ENCODE measurements at places on chromosomes 2 and 18. TPM values are rescaled to one million over a fixed set of nuclear protein-coding genes. Genes with fewer than 3 reads are reported as not detected.
A peak's percentile ranks its signal among the peaks of the same experiment; 100 is the strongest.

The RNF144A gene
- total RNA-seq: 30.4 TPM

The CD28 gene
- total RNA-seq: 0.46 TPM

The BCL11A gene
- total RNA-seq: 3.9 TPM

The LBX2 gene
- total RNA-seq: 0.34 TPM

The MZT2B gene
- total RNA-seq: 247 TPM

The CHRND gene
- not detected for total RNA-seq

The MYL1 gene
- total RNA-seq: not detected

The DAW1 gene
- total RNA-seq: 0.60 TPM

The MYL12B gene
- total RNA-seq: 247 TPM

The AGAP1 gene
- total RNA-seq: 12.4 TPM

The SETBP1 gene
- 23.0 TPM for total RNA-seq

The EML6 gene
- total RNA-seq: 0.22 TPM

The STAT4 gene
- total RNA-seq: 1.7 TPM

The LRRC30 gene
- total RNA-seq: not detected

- DNase-seq: peak; percentile 25
These were observed 13.0 kb upstream of the RALB start for GRCh38 chr2:120239488-120240287.

DNA sequence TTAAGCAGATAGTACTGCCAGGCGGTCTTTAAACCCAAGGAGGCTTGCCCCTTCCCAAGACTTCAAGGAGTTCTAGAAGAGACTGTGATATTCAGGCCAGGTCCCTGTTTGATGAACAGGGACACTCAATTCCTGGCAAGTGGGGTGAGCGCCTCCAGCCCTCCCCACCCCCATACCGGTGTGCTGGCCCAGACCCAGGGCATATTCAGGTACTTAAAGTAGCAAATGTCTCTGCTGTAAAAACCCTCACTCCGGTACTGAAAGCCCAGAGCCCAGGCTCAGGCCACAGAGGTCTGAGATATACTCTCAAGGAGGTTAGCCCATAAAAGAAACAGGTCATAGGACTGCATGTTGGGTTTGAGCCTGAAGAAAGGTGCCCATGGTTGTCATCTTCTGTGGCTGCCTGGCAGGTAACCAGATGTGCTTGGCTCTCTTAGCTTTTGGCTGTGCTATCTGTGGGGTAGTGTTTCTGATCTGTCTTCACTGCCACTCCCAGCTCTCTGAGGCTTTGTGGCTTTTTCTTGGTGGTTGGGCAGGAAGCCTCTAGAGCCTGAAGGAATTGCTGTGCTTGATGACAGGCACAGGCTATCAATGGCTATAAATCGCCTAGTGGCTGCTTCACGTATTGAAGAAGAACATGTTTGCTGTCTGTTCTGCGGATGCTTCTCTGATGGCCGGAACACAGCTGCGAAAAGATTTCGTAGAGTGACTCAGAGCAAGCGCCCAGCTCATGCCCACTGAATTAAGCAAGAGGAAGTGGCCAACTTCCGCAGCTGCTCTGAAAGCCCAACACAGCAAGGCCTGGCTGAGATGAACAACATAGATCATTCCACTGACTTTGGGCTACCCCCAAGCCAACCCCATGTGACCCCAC, 63.3 kb upstream of the ALPP start:
- no peak for DNase-seq

- DNase-seq: no peak
These were observed 168.7 kb downstream of the TNS1 start for GRCh38 chr2:217834057-217834620.

DNA sequence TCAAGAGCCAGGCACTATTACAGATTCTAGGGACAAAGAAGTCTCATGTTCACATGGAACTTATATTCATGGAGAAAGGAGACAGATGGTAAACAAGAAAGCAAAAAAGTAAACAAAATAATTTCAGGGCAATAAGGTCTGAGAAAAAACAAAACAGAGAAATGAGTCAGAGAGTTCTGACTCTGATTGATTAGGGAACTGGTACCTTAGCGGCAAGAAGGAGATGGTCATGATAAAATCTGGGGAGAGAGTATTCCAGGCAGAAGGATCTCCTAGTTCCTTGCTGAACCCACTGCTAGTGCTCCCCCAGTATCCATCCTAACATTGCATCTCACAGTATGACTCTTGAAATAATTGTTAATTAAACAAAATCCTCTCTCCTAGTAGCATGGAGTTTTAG, 161.8 kb upstream of the KLF7 start:
- no peak for DNase-seq

DNA sequence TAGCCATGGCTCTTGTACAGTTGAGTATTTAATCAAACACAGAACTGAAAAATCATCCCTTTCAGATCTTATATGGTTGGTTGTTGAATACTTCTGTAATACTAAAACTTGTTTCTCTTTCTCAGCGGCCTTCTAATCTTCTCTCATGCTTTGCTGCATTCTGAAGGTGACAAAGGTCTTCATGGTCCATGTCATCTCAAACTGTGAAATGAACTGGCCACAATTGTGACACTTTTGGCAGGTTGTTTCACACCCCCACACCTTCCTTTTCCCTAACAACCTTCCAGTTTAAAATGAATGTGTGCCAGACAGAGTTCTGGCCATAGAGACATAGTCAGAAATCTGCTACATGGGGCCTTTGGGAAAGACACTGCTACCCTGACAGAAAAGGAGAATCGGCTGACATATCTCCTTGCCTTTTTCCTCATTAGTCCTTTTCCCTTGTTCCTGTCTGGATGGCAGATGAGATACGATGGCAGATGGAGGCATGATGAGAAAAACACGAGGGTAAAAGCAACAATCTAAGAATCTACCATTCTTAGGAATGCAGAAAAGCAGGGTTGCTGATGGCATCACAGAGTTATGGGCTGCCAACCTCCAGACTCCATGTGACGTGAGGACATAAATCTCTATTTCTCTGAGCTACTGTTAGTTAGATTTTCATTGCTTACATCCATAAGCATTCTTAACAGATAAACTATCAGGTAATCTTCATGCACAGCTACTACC, 106.5 kb downstream of the PIGN start:
- DNase-seq: no peak

- DNase-seq: peak; percentile 48
These were observed 103.7 kb upstream of the TAF1B start for GRCh38 chr2:9739531-9739964.

GRCh38 chr18:56185126-56185525, 453.3 kb downstream of the TXNL1 start:
- DNase-seq: no peak

DNA sequence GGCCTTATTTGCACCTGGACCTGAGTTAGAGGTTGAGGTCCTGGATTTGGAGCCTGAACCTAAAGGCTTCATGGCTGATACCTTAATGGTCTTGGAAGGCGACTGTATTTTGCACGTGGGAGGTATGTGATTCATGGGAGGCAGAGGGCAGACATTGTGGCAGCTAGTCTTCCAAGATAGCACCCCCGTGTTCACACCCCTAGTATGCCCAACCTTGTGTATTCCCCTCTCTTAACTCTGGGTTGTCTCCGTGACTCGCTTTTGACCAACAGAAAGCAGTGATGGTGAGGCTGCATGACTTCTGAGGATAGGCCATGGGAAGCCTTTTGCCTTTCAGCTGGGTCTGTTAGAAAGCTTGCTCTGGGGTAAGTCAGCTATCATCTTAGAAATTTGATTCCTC, 45.8 kb upstream of the HAAO start:
- DNase-seq: no peak

GRCh38 chr2:152042636-152043615, 55.9 kb downstream of the CACNB4 start:
- DNase-seq: no peak

- DNase-seq: no peak
These were observed 105.9 kb downstream of the CERS6 start for GRCh38 chr2:168561991-168562390.

DNA sequence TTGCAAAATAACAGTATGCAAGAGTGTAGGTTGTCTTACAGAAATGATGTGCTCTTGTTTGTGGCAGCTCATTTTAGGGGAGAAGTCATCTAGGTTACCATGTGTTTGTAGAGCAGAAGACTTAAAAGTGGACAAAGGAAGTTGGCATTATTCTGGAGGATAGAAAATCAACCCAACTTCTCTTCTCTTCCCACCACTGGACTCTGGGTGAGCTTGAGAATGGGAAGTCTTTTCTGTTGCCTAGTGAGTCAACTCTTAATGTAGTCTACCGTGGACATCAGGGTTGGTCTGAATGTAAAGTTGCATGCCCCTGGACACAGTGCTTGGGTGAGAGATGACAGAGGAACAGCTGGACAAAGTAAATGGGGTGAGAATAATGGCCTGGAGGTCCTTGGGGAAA, 98.3 kb downstream of the FMNL2 start:
- DNase-seq: no peak

DNA sequence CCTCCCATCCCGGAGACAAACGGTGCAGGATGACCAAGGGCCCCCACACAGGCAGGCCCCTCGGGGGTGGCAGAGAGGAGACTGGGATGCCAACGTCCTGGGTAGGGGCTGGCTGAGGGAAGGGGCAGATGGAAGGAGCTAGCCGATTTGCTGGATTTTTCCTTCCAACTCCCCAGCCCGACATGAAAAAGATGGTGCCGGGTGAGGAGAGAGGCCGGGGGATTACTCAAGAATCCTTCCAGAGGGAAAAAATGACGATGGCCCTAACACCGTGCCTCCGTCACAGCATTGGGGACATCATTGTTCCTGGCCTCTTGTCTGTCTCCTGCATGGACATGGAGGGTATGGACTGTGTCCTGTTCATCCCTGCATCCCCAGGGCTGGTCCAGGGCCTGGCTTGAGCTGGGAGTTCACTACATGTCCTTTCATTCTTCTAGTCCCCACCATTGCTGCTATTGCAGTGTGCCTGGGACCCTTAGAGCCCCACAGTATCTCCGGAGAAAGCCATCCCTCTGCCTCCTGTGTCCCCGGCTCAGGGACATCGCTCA, 217.7 kb downstream of the TNS1 start:
- DNase-seq: no peak

DNA sequence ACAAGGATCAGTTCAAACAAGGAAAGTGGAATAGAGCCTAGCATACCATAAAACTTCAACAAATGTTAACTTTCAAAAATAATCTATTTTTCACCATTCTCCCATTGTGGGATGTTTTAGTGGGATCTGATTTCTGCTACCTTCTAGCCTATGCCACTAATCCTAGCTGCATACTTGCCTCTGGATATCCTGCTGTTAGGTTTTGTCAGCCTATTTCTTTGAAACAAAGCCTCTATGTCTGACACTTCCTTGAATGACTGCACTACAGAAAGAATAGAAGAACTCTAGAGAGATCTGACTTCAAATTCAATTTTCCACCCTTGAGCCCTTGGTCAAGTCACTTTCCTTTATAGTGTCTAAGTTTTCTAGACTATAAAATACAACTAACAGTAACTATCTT, 291.5 kb downstream of the PTH2R start:
- no peak for DNase-seq

DNA sequence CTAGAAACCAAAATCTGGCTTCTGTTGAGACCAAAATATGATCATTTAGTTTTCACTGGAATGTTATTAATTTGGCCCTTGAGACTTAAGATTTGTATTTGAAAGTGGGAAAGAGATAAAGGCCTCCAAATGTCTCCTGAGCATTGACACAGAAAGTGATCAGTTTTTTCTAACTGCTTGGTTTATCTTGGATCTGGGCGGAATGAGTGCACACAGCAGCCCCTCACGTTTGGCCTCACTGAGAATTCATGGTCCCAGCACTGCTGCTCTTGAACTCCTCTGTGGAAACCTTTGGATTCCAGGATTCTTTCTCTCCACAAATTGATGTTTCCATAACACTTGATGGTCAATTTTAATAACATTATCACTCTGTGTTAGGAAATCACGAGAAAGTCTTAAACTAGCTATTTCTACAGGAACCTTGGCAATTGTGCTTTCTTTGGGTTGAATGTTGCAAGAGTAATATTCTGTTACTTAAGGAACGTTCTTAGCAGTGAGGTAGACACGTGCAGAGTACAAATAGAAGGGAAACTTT, 180.3 kb upstream of the BCL2L11 start:
- DNase-seq: no peak

GRCh38 chr18:7592305-7593071, 25.4 kb downstream of the PTPRM start:
- DNase-seq: no peak

DNA sequence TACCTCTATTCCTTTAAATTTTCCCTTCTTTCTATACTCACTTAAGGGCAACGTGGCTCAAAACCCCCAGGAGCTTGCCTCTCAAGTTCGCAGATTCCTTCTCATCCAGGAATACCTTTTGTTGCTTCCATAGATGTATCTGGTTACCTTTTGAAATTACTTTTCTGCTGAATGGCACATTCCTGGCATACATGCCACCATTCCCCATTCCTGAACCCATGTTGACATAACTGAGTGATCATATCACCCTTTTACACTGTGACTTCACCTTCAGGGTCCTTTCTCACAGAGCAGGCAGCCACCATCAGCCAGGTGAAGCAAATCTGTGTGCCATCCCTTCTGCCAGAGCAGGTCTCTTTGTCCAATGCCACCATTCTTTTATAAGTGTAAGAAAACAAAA, 615.8 kb downstream of the ARHGAP15 start:
- no peak for DNase-seq

DNA sequence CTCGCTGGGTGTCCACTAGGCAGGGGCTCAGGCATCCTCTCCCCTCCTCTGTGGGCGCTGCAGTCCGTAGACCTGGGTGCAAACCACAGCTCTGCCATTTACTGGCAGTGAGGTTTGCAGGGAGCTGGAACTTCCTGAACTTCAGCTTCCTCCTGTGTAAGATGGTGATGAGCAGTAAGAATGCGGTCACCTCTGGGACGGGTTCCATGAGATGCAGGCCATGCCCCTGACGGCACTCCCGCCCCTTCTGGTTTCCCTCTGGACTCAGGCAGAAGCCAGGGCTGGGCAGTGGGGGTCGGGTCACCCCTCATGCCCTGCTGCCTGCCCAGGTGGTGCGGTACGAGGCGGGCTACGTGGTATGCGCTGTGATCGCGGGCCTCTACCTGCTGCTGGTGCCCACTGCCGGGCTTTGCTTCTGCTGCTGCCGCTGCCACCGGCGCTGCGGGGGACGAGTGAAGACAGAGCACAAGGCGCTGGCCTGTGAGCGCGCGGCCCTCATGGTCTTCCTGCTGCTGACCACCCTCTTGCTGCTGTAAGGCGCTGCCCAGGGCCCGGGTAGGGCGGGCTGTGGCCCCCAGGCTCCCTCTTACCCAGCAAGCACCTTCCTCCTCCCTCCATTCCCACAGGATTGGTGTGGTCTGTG, 1.5 kb downstream of the PROM2 start:
- DNase-seq: no peak

DNA sequence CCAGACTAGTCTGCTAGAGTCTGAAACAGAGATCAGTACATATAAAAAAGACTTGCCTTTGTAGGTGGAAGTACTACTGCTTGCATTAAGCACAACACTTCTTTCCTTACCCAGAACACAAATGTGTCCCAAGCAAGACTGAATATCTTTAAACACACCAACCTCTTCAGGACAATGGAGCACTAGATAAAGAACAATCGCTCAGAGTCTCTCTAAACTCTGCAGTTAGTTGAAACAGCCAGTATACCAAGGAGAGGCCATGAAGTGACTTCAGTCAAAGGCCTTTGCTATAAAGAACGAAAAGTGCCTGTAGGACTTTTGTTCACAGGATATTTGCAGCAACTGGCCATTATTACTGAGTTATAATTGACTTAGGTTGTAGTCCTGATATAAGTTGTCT, 9.9 kb upstream of the B4GALT6 start:
- no peak for DNase-seq
